ENCODE measurements at places on chromosomes 2 and 18. TPM values are rescaled to one million over a fixed set of nuclear protein-coding genes. Genes with fewer than 3 reads are reported as not detected.

The COLEC11 gene
- 3.1 TPM for total RNA-seq

The UGT1A10 gene
- not detected for total RNA-seq

The RAB17 gene
- total RNA-seq, result 3.5 TPM

The TXNDC2 gene
- not detected for total RNA-seq

The METTL21A gene
- total RNA-seq, result 10.8 TPM

The HAAO gene
- total RNA-seq, result 2.5 TPM

The C2orf66 gene
- not detected for total RNA-seq

The EFEMP1 gene
- 48.5 TPM for total RNA-seq

The SLC30A3 gene
- total RNA-seq, result 10.2 TPM

The TANC1 gene
- total RNA-seq, result 55.6 TPM

The CRYBA2 gene
- total RNA-seq, result not detected

The PTCD3 gene
- total RNA-seq, result 146 TPM

The BOK gene
- total RNA-seq, result 4.5 TPM

The CABYR gene
- 0.59 TPM for total RNA-seq

The CAVIN2 gene
- 145 TPM for total RNA-seq

The PXDN gene
- 27.5 TPM for total RNA-seq

The UGT1A6 gene
- total RNA-seq, result not detected

The RAB27B gene
- 0.08 TPM for total RNA-seq

The DYNAP gene
- total RNA-seq, result not detected

The GALR1 gene
- total RNA-seq, result 0.08 TPM

The TMEM247 gene
- total RNA-seq, result not detected

The CDH19 gene
- total RNA-seq, result 14.8 TPM

The VAMP5 gene
- total RNA-seq, result 27.9 TPM

The FOXD4L1 gene
- total RNA-seq, result not detected

The HOXD8 gene
- total RNA-seq, result 1.1 TPM

The REG3A gene
- total RNA-seq, result not detected

The ASB18 gene
- 44.4 TPM for total RNA-seq

The SPDYA gene
- 0.92 TPM for total RNA-seq

Measured in cardiac septum (tissue), 1 donor.